ENCODE measurements at places on chromosomes 7 and 10. TPM values are rescaled to one million over a fixed set of nuclear protein-coding genes. Genes with fewer than 3 reads are reported as not detected.

- DNase-seq = peak; percentile 20
Measured at GRCh38 chr7:125670926-125671572, 741.4 kb upstream of the POT1 start.

GRCh38 chr7:37031571-37032257 is 307.4 kb upstream of the AOAH start:
- DNase-seq = peak; percentile 42

GRCh38 chr7:30225863-30226613 is 58.4 kb upstream of the ZNRF2 start:
- peak; percentile 45 for DNase-seq

- DNase-seq = no peak
Measured at GRCh38 chr7:100127866-100128636, 1.3 kb downstream of the MBLAC1 start.

DNA sequence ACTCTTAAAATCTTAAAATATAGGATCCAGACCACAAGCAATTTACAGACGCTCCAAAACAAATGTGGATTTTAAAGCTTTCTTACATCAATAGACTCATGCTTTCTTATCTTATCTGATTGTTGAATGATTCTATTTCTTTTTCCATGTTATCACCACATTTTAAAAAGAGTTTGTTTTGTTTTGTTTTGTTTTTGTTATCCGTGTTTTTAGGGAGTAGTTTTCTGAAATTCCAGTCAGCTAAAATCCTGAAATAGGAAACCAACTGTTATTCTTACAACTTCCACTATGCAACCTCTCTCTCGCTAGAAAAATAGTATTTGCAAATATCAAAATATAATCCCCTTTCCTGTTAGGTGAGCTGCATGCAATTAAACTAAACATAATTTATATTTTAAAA is 251.0 kb downstream of the PCDH15 start:
- DNase-seq = no peak

DNA sequence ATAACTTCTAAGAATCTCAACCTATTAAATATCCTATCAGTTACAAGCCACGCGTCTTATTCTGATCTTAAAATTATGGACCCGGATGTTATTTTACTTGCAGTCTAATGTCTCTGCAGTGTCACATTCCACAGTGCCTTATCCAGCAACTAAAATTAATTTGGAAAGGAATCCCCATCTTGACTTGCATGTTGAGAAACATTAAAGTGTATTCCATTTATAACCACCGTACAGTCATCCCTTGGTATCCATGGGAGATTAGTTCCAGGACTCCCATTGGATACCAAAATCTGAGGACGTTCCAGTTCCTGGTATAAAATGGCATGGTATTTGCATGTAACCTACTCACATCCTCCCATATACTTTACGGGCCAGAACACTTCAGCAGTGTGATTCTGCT is 194.7 kb downstream of the ARHGAP21 start:
- DNase-seq = no peak

GRCh38 chr10:5511231-5511884 is 12.0 kb upstream of the CALML5 start:
- DNase-seq = no peak

GRCh38 chr10:133276100-133276434 is 601 bp downstream of the ADAM8 start:
- DNase-seq = no peak

DNA sequence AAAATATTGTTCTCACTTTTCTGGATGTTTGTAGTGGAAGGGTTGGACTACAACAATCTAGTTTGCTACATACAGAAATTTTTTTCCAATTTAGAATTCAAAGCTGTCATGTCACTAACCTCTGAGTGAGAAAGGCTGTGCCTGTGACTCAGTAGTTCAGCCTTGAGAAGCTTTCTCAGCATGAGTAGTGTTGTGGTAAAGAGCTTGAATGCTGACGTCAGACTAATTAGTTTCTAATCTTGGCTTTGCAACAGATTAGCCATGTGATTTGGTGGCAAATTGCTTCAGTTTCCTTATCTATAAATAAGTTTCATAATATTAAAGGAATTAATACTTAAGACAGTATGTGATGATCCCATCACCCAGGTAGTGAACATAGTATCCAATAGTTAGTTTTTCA is 83.8 kb downstream of the ABCA13 start:
- DNase-seq = no peak

The ACHE gene
- 5.3 TPM for polyA plus RNA-seq

The TRPV5 gene
- polyA plus RNA-seq = 1.6 TPM

GRCh38 chr7:143255564-143255963 is 7.7 kb upstream of the GSTK1 start:
- no peak for DNase-seq

DNA sequence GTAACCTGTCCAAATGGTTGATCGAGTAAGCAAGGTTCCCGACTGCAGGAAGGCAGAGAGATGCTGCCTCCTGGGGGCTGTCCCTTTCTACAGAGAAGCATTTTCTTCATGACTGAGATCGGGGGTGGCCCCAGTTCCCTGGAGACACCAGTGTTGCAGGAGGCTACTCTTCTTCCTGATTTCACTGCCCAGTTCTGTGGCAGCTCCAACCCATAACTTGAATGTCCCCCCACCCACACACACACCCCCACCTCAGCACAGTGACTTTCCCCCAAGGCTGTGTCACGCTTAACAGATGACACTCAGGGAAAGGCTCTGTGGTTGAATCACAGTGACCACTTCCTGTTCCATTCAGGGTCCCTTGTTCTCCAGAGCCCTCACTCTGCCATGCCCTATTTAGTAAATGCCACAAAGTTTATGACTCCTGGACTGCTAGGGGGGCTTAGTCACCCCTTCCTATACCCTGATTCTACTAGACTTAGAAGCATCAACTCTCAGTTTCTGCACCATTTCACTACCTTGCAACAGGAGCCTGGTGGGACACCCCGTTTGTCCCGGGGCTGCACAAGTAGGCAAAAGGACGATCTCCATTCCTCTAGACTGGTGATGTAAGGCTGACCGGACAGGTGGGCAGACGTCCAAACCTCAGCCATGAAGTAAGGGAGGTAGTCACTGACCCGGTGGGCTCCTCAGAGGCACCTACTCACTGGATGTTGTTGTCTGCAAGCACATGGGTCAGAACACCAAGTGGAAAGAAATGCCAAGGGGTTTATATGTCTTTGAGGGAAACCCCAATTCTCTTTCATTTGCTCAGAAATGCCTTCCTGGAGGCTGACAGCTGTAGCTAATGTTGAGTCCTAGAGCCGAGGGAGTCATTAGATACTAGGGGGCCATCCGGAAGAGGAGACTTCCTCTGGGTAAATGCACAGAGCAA is 31.3 kb upstream of the SMC3 start:
- DNase-seq = no peak

DNA sequence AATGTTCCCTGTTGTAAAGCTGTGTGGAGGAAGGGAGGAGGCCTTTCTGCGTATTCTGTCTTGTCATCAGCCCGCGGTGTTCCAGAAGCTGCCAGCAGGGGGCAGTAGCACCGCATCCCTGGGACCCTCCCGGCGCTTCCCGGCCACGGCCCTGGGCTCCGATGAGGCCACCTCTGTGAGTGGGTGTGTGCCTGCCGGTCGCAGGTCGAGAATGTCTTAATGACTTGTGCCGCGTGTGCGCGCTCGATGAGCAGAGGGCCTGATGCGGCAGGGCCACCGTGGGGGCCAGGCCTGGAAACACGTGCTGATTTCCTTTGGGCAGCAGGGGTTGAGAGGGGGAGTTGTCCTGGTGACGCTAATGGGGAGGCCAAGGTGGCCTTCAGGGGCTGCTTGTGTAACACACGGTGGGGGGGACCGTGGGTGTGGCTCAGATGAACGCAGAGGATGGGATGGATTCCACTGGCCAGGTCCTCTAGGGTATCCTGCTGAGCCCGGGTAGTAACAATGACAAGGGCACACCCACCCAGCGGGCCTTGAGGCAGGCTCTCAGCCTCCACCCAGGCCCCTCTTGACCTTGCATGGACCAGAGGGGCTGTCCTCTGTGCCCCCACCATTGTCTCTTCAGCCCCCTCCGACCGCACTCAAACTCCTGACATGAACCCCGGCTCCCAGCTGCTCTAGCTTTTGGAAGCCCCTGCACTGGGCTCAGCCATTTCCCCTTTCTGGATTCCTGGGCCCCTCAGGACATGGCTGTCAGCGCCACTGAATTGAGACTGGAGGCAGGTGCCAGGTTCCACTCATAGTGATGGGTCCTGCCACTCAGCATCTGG is 135.9 kb upstream of the PODXL start:
- DNase-seq = peak; percentile 52

All from renal pelvis (tissue), 12 donors.